Small intestine (tissue), 16 donors: ENCODE measurements at places on chromosomes 2 and 18.

- DNase-seq = no peak
Observed at GRCh38 chr2:181780047-181780651, 99.8 kb upstream of the NEUROD1 start.

GRCh38 chr2:11406958-11407381 is 59.0 kb downstream of the E2F6 start:
- no peak for DNase-seq

- DNase-seq = no peak
Observed at GRCh38 chr2:220665108-220665471, 907.0 kb downstream of the EPHA4 start.

DNA sequence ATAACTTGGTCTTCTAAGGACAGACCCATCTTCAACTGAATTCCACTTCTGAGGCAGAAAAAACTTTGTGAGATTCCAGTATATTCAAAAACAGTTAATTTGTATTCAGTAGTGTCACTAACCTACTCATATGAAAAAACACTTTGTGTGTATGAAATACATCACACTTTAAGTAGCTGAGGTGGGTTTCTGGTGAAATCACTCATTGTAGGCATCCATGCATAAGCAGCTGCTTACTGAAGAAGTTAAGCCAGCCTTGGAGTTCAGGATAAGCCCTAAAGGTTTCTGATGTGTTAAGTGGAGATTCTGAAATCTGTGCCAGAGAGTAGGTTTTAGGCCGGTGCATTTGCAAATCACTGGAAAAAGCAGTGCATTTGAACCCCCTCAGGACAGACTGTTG is 128.2 kb downstream of the BCL2 start:
- DNase-seq = no peak

DNA sequence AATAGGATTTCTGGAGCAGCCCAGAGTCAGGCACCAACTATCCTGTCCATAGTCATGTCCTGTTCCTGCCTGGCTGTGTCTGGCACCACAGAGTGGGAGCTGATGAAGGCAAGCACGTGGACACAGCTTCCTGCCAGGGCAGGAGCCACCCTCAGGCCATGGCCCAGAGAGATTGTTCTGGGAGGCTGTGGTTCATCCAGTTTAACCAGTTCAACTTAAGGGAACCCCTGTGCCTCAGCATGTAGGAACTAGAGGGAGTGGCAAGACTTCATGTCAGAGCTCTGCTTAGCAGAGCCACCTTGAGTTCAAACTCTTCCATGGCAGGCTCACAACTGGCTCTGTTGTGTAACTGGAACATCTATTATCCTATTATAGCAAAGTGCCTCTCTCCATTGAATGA is 73.2 kb upstream of the NCKAP5 start:
- peak; percentile 35 for DNase-seq

- DNase-seq = no peak
Observed at GRCh38 chr2:36088716-36089328, 266.8 kb upstream of the CRIM1 start.

DNA sequence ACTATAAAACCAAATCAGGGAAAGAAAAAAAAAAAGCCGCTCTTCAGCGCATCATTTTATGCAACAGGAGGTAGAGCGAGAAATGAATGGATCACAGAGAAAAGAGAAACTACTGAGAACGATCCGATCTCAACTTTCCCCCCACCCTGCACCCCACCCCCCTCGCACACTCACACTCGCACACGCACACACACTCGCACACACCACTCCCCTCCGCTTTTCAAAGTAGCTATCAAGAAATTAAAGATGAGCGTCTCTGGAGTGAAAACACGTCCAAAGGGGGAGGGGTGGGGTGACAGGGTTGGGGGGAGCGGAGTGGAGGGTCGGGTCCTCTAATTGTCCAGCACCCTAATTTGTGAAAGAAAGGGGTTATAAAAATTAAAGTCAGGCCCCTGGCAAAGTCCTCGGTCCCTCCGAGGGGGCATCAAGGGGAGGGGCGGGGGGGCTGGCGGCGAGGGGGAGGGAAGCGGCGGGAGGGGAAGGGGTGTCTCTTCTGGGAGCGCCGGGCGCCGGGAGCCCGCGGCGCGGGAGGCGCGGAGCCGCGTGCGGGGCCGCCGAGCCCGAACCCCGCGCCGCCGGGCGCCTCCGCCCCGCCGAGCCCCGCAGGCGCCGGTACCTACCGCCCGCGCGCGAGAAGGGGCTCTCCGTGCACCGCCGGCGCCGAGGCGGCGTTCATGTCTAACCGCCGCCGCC is 428 bp downstream of the TCF4 start:
- no peak for DNase-seq

DNA sequence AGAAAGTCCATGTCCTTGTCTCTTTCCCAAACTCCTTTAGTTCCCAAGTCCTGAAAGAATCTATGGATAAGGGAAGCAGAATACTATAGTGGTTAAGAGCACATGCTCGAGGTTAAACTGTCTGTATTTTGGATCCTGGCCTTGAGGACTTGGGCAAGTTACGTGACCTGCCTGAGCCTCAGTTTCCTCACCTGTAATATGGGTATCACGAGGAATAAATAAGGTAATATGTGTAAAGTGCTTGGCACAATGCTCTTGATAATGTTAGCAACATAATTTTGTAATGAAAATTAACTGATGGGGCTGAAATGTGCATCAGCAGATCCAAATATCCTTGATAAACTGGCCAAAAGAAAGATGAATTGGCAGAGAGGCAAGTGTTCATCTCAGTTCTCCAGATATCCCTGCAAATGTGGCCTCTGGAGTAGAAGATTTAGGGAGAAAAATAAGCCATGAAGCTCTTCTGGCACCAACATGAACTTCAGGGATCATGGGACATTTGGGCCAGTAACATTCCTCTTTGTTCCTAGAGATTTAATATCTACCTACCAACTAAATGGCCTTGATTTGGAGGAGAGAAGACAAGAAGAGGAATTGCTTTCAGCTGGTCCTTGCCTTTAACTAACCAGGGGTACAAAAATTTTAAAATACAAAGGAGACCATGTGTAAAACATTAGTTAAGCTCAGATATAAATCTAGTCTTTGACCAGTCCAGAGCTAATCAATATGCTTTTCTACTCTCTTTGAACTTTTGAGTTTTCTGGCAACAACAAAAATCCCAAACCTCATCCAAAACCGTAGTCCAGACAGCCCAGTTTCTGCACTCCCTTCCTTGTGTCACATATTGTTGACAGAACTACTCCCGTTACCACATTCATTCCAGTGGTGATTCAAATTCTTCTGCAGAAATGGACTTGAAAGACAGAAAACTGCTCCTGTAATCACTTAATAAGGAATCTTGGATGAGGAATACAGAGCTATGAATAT is 52.7 kb upstream of the EML4 start:
- DNase-seq = no peak

DNA sequence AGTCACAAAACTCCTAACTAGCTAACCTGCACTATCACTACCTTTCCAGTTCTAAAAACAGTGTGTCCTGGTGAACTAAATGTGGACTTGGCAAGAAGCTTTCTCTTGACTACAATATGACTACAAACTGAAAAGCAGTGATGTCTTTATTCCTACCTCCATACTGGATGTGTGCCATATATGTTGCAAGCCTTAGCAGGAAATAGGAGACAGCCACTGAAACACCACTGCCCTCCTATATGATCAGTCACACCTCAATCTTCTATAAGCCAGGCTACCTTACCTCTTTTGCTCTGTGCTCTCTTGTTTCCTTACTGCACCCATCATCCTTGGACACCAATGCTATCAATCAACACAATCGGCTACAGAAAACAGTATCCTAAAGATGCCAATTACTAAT is 34.1 kb downstream of the SS18 start:
- DNase-seq = no peak

- no peak for DNase-seq
Observed at GRCh38 chr18:22224339-22224738, 55.0 kb downstream of the GATA6 start.

DNA sequence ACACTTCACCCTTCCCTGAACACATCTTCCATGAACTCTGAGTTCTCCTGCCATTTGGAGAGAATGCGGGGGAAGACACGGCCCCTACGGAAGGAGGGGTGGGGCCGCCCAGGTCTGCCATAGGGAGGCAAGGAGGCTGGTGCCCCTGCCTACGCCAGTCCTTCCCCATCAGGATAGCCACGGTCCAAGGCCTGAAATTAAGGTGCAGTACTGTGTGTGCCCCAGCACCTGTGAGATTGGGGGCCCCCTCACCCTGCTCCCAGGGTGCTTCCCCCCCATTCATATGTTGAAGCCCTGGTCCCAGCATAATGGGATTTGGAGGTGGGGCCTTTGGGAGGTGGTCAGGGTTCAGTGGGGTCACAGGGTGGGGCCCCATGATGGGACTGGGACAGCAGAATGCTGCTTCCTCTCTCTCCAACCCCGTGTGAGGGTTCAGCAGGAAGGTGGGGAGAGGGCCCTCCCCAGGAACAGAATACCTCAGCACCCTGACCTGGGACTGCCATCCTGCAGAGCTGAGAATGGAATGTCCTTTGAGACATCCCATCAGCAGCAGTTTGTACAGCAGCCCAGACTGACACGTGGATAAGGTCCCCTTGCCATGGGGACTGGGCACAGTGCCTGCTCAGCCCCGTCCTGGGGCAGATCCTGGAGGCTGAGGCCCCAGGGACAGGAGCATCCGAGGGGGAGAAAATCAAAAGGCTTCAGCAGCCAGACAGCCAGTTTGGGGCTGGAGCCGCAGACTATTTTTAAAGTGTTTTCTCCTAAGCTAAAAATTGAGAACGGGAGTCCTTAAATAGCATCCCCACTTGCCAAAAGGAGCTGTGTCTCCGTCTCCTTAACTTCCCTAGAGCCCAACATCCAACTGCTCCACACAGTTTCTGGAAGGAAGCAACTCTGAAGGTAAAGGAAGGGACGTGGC is 105.1 kb downstream of the NDUFA10 start:
- no peak for DNase-seq

GRCh38 chr2:189552991-189553404 is 27.6 kb downstream of the SLC40A1 start:
- no peak for DNase-seq

- DNase-seq = no peak
Observed at GRCh38 chr2:198701481-198701880, 756.3 kb downstream of the SATB2 start.

DNA sequence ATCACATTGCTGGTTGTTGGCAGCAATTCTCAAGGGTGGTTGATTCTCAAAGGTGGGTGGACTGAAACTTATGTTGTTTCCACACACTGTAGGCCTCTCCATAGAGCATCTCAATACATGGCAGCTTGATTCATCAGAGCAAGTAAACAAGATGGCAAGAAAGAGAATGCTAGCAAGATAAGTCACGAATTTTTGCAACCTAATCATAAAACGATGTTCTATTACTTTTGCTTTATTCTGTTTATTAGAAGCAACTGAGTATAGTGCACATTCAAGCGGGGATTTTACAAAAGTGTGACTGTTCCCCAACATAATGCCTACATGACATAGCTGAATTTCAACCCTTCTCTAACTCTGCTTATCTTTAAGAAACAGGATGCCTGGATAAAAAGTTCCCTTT is 136.2 kb downstream of the CCDC178 start:
- no peak for DNase-seq

DNA sequence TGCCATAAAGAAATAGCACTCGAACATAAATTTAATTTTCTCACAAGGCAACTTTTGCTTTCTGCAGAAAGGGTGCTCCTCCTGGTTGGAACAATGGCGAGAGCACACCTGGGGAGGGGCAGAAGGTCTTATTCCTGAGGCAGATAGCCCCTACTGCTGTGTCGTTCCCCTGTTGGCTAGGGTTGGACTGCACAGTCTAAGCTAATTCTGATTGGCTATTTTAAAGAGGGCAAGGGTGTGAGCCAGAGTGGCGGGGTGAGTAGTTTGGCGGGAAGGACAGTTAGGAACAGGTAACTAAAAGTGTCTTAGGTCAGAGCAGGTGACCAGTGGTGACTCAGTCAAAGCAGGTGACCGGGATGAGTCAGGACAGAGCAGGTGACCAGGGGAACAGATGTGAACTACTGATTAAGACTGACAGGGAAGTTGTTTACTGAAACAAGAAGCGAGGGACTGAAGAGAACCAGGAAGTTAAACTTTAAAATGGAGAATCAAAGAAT is 49.7 kb upstream of the AGAP1 start:
- peak; percentile 49 for DNase-seq

GRCh38 chr2:40859617-40860016 is 407.7 kb upstream of the SLC8A1 start:
- no peak for DNase-seq

DNA sequence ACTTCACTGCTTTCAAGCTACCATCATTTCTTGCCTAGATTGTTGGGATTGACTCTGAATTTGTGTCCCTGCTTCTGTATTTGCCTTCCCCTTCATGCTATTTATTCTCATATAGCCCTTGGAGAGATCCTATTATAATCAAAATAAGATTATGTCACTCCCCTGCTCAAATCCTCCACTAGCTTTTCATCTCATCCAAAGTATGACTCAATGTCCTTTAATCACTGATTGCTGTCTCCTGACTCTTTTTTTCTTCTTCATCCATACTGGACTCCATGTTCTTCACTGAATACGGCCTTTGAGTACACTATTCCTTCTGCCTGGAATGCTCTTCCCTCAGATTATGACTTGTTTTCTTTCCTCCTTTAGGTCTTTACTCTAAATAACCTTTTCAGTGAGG is 5.0 kb downstream of the RBKS start:
- no peak for DNase-seq

DNA sequence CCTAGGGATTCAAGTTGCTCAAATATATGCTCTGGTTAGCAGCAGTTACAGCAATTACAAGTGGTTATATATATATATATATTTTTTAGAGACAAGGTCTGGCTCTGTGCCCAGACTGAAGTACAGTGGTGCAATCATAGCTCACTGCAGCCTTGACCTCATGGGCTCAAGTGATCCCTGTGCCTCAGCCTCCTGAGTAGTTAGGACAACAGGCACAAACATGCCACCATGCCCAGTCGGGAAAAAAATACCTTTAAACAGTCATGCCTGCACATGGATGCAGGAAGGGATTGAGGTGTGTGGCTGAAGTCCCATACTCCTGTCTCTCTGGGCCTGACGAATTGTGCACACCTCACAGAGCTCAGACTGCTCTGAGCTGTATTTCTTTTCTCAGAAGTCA is 19.6 kb upstream of the DNAH7 start:
- peak; percentile 26 for DNase-seq

DNA sequence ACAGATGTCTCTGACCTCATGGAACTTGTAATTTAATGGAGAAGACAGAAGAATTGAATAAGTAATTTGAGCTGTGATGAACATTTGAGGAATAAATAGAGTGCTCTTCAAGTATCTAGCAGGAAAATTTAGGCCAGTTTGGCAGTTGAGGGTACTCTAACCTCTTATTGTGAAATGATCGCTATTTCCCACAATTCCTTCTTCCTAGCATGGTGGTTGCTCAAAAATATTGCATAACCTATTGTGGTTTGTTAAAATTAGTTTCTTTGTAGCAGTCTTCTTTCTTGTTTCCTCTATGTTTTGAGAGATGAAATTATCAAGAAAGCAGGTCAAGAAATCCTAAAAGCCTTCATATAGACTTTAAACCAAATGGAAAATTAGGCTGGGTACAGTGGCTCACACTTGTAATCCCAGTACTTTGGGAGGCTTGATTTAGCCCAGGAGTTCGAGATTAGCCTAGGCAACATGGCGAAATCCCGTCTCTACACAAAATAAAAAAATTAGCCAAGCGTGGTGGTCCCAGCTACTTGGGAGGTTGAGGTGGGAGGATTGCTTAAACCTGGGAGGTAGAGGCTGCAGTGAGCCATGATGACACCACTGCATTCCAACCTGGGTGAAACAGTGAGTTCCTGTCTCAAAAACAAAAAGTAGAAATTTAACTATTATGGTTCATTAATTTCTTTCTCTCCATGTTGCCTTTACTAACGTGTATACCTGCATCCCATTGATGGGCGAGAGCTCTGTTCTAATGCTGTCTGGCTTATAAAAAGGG is 58.7 kb downstream of the RBKS start:
- DNase-seq = no peak
